Stimulated activated CD4-positive, alpha-beta T cell treated with anti-CD3 and anti-CD28 coated beads, TNF-alpha, amount 100 ng/mL, for 1 hour (primary cell): ENCODE measurements at places on chromosomes 1 and 21.

GRCh38 chr1:30103708-30104411 lies 619.5 kb downstream of the MATN1 start:
- no peak for DNase-seq

DNA sequence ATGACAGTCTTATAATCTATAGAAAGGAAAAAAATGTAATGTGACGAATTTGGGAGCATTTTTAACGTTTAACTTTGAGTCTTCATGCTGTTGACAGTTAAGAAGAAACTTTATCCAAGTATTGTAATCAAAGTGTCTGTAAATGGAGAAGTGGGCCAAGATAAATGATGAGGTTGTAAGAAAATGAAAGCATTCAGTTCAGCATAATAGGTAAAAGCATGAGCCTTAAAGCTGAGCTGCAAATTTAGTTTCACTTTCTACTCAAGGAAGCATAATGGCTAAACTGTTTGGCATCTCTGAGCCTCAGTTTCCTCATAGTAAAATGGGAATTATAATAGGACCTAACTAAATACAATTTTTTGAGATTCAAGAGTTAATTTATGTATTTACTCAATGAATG lies 1554.8 kb downstream of the KCNT2 start:
- no peak for DNase-seq

GRCh38 chr1:15948595-15949452 lies 27.1 kb downstream of the ZBTB17 start:
- DNase-seq = no peak

GRCh38 chr1:246099570-246099969 lies 407.5 kb downstream of the SMYD3 start:
- DNase-seq = no peak

- DNase-seq = no peak
Observed at GRCh38 chr1:155313261-155313660, 4.6 kb downstream of the FDPS start.

DNA sequence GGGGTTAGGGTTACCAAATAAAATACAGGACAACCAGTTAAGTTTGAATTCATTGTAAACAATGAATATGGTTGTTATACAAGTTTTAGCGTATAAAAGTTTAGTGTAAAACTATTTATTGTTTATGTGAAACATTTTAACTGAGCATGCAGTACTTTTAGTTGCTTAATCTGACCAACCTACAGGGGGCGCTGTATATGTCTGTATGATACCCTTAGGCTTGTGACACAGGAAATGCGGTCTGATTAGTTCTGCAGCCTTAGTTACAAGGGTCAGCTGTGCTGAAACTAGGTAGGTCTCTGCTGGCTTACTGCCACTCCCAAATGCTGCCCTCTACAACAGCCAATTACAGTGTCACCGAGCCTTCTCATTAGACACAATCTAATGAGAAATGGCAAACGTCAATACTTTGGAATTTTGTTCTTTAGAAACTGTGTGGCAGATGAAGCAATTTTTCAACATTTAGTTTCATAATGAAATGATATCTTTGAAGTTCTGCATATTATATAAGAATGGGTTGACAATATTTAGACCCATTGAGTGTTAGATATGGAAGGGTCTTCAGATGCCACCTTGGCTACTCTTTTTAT lies 56.2 kb downstream of the NTNG1 start:
- no peak for DNase-seq

- no peak for DNase-seq
Observed at GRCh38 chr21:39641827-39642450, 29.2 kb downstream of the B3GALT5 start.

DNA sequence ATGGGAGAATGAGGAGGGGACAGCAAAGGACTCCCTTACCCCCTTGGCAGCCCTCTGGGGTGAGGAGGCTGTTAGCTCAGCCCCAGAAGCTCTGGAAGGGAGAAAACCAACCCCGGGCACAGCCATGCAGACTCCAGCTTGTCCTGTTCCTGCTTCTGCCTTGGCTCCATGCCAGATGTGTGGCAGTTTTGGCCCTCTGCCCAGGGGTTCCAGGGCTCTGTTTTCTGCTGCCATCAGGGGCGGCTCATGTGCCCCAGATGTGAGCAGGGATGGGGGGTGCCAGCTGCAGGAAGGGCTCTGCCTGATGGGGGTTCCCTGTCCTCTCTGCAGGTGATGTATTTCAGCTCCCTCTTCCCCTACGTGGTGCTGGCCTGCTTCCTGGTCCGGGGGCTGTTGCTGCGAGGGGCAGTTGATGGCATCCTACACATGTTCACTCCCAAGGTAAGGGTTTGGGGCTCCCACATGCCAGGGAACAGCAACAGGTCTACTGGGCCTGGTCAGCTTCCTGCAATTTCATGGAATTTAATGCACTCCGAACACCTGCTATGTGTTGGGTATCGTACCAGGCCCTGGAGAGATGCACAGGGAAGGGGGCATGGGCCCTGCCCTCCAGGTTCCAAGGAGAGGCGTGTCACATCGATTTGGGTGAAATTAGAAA lies 26.1 kb downstream of the SLC6A17 start:
- DNase-seq = no peak

GRCh38 chr21:30986965-30987364 lies 51.3 kb downstream of the KRTAP19-8 start:
- DNase-seq = no peak

GRCh38 chr1:61000327-61000726 lies 82.0 kb upstream of the NFIA start:
- DNase-seq = no peak

DNA sequence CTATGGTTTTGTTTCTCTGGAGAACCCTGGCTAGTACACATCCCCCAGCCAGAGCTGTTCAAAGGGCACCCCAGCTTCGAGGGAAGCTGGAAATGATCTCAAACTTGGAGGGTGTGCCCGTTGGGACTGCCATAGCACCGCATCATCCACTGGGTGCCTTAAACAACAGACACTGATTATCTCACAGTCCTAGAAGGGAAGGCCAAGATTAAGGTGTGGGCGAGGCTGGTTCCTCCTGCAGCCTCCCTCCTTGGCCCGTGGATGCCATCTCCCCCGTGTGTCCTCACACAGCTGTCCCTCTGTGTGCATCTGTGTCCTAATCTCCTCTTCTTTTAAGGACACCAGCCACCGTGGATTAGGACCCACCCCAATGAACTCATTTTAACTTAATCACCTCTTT lies 4.2 kb upstream of the IBA57 start:
- no peak for DNase-seq

GRCh38 chr1:215568299-215568692 lies 1.2 kb downstream of the KCTD3 start:
- no peak for DNase-seq

DNA sequence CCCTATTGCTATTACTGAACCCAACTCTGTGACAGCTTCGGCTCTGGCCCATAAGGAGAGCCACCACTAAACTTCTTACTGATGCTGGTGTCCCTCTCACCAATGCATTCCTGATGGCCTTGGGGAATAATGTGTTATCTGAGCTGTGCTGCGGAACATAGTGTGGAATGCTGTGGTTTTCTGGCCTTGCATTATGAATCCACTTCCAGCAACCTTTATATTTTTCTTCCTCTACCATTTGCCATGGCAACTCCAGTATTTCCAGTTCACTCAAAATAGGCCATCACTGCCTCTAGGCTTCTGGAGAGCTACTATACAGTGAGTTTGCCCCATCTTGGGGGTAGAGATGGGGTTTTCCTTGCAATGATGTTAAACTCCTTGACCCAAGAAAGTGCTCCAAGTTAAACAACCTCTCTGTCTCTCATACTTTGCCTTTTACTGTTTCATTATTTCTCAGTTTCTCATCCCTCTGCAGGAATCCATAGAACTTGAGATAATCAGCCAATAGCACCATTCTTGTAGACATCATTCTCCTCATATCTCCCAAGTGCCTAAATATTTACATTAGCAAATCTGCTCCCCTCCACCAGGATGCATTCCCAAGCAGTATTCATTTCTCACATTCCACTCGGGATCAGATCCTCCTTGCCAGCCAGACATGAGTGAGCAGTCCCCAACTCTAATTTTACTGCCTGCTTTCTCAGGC lies 11.1 kb upstream of the RAVER2 start:
- DNase-seq = no peak

DNA sequence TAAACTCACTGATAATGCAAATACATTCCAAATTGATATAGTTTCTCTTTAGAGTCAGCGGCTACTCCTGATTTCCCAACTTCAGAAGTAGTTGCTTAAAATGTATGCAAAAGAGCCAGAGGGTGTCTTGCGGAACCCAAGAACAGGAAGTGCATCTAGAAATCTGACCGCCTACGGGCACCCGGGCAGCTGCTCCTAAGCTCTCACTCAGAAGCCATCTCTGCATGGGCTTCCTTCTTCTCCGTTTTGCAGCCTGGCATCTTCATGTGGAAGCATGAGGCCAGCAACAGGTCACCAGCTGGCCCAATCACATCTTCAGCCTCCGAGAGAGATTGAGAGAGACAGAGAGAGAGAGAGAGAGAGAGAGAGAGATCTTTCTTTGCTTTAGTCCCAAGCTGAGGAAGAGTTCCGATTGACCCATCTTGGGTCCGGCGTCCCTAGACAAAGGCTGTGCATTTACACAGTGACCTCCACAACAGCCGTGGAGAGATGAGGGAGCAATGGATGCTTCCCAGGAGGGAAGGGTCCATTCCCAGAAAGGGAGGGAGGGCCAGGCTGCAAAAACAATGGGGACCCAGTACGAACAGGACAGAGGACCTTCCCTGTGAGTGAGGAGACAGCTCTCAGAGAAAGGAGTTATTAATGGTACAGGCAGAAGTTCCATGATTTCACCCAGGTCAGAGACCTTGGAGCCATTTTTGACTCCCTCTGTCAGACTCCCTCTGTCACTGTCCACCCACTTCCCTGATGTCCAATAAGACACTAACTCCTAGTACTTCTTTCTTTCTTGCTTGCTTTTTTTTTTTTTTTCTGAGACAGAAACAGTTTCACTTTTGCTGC lies 28.2 kb upstream of the SLC30A1 start:
- no peak for DNase-seq

DNA sequence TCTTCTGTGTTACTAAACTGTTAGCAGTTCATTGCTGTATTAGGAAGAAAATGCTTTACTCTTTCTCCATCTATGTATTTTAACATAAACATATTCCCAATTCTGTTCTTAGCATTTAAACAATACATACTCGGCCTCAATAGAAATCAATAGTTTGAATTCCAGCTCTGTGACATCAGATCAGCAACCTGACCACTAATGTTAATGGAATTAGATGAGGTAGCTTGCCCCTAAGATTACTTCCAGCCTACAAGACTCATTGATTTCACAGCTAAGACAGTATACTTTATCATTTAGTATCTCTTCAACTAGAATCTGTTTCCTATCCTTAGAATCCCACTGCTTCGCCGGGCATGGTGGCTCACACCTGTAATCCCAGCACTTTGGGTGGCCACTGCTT lies 38.9 kb downstream of the EPRS1 start:
- no peak for DNase-seq

GRCh38 chr21:32061729-32062128 lies 188.9 kb downstream of the HUNK start:
- DNase-seq = no peak

GRCh38 chr1:18385239-18385790 lies 95.4 kb upstream of the KLHDC7A start:
- no peak for DNase-seq

GRCh38 chr1:181545395-181545794 lies 62.1 kb downstream of the CACNA1E start:
- DNase-seq = no peak

- peak; percentile 24 for DNase-seq
Observed at GRCh38 chr1:24928689-24929397, 1.2 kb downstream of the RUNX3 start.

DNA sequence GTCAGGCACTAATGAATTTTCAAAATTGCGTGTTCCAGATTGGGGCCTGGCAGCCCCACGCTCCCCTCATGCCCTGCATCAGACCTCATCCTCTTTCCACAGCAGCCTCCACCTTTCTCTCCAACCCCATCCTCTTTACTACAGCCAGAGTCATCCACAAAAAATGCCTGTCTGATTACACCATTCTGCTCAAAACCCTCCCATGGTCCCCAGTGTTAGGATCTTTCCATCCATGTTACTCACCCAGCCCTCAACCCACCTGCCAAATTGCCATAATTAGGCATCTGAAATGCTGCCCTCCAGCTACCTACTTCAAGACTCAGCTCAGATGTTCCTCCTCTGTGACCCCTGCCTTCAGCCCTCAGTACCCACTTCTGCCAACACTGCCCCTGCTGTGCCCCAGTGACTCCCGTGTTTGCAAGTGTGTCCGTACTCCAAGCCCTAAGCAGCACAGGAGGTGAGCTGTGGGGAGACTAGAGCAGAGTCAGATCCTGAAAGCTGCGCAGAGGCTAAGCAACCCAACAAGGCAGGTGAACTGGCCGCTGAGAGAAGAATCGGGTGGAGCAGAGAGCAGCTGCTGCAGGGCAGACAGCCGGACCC lies 715 bp upstream of the ARTN start:
- no peak for DNase-seq

- no peak for DNase-seq
Observed at GRCh38 chr1:45205011-45205909, 1.1 kb downstream of the ZSWIM5 start.

DNA sequence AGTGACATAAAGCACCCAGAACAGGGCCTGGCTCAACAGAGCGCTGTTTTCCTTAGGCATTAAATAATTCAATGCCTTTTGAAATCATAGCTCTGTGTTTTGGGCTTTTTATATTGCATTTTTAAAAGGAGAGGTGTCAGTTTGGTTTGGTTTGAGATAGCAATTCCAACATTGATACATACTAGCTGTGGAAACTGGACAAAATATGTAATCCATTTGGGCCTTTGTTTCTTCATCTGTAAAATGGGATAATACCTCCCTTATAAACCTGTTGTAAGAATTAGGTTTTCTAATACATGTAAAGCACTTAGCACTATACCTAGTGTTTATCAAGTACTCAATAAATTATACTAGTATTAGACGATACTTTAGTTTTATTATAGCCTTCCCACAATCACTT lies 8.7 kb upstream of the RAB4A start:
- no peak for DNase-seq

DNA sequence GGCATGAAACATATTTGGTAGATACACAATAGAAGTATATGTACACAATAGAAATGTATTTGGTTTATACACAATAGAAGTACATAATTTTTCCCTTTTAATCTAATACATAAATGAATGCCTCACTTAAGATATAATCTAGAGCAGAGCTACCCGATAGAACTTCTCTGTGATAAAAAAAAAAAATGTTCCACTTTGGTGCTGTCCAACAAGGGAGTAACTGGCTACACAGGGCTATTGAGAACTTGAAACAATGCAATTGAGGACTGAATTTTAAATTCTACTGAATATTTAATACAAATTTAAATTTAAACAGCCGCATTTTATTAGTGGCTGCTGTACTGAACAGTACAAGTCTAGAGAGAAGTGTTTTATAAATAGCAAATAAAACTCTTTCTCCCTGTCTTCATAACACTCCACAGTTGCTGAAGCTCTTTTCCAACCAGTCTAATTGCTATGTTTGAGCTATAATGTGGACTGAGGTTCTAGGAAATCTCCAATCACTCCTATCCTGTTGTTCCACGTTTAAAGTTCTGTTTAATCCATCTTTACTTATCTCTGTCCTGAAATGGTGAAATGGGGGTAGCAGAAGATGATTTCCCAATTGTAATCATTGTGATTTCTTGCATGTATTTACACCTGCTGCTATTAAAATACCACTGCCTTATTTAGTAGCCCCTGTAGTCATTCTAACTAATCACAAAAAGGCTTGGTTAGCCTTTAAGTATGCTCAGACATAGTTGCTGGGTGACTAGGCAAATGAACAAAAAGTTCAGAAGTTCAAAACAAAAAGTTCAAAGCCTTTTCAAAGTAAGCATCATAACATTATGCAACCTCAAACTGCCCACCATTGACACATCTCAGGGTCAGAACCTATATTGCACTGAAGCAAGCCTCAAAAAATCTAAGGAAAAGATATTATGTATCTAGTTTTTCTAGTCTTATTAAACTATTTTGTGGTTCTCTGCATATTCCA lies 192.3 kb upstream of the C1orf87 start:
- no peak for DNase-seq

GRCh38 chr1:119008483-119009311 lies 20.6 kb upstream of the TBX15 start:
- DNase-seq = no peak
